ENCODE measurements at places on chromosomes 3 and 15.

- peak; percentile 94 for DNase-seq
Observed at GRCh38 chr15:63372018-63372705, 9.5 kb downstream of the CA12 start.

GRCh38 chr15:75202251-75203016 lies 752 bp downstream of the C15orf39 start:
- DNase-seq: peak; percentile 44

DNA sequence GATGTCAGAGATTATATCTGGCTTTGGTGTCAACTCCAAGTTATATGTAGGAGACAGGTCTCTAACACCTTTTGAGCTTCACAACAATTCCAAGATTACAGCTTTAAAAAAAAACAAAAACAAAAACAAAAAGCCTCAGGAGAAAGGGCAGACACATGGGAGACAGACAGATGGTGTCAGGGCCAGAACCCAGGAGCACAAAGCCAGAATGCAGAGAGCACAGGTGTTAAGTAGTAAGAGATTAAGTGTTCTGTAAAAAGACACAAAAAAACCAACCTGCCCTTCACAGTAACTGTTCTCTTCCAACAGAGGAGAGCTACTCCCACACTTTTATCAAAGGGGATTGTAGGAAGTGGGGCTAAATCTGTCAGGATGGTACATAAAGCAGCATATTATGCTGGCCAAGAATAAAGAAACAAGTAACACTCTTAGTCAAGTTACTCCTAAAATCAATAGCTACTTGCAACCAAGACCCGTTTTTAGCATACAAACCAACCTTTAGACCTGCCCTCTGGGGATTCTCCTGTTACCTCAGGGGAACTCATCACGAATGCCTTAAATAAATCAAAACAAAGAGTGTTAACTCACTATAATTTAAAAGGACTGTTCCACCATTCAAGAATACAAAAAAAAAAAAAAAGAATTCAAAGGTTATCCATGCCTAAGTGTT lies 5.9 kb downstream of the CPEB1 start:
- DNase-seq: no peak

DNA sequence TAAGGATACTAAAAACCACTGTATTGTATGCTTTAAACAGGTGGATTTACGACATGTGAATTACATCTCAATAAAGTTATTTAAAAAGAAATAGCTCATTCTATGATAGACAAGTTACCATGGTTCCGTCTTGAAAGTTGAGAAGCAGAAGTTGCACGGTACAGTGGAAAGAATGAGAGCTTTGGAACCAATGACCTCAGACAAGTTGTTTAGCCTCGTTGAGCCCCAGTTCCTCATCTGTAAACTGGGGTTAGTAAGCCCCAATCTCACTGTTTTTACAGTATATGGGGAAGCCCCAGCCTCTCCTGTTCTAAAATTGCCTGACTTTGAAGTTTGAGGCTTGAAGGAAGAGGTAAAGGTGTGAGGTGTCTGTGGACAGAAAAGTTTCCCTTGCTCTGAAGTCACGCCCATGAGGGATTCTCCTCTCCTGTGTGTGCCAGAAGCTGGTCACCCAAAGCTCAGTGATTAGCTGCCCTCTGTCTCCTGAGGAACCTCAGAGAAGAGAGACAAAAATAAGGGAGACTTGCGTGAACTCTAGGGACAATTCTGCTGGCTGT lies 10.0 kb downstream of the CRYGS start:
- no peak for DNase-seq
